ENCODE measurements at places on chromosomes 7 and 10. TPM values are rescaled to one million over a fixed set of nuclear protein-coding genes. Genes with fewer than 3 reads are reported as not detected.

Gene ATP5MK
- total RNA-seq = 321 TPM

Gene TMEM225B
- total RNA-seq = not detected

Gene GRID2IP
- total RNA-seq = not detected

Gene ACADSB
- total RNA-seq = 12.1 TPM

Gene TRIM74
- not detected for total RNA-seq

Gene POM121L12
- not detected for total RNA-seq

Gene ADO
- 23.8 TPM for total RNA-seq

Gene SLC39A12
- 0.12 TPM for total RNA-seq

Gene LIPF
- total RNA-seq = not detected

Gene SKIDA1
- total RNA-seq = 3.4 TPM

Gene OPN1SW
- not detected for total RNA-seq

Gene SH2D4B
- total RNA-seq = not detected

Gene DLX6
- 0.12 TPM for total RNA-seq

Gene PNLIPRP1
- total RNA-seq = not detected

Gene NCF1
- total RNA-seq = 1.9 TPM

DNA sequence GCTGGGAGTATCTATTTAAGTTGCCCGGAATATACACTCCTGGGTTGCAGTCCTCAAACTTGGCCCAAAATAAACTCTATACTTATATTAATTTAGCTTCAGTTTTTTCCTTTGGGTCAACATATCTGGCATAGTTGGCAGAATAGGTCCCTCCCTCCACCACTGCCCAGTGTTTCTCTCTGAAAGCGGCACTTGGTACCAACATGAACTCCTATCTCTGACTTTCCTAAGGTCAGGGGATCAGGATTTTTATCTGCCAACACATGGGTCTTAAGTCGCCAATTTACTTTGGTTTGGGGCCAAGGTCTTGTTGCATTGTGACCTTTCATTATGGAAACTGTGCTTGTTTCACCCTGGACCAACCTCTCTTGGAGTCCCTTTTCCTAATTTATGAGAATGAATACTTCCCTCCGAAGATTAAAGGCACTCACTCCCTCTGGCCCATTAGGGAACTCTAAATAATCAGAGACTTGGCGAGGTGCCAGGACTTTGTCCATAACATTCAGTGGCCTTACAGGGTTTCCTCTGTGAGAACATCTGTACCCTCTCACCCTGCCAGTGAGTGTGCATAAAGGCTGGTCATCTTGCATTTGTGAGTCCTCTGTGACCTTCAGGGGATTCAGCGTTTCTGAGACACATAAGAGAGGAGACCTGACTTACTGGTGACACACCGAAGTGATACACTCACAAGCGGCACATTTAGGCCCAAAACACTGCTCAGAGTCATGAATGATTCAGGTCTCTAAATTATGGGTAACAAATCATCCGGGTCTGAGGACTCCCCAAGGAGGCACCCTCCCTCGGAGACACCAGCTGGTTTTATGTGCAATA is 19.7 kb upstream of the FKBP9 start:
- ATAC-seq = no peak

- no peak for ATAC-seq
These were observed 13.8 kb upstream of the GPR146 start for GRCh38 chr7:1030444-1031070.

- no peak for ATAC-seq
These were observed 52.9 kb downstream of the CYP2C9 start for GRCh38 chr10:94991243-94991888.

- no peak for ATAC-seq
These were observed 50.1 kb downstream of the HK1 start for GRCh38 chr10:69328380-69328735.

DNA sequence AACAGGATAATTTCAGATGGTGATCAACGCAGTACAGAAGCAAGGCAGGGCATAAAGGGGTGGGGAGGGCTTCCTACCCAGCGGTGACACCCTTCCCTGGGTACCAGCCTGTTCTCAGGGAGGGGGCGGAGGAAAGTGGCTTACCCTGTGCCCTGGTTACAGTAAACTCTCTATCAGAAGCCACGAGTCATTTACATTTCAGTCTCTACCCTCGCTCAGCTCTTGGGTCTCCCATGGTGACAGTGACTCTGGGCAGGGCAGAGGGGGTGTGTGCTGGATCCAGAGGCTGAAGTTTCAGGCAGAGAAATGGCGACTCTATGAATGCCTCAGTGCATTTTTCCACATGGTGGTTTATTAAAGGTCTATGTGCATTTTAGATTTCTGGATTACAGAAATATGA is 107.0 kb downstream of the ADARB2 start:
- no peak for ATAC-seq

DNA sequence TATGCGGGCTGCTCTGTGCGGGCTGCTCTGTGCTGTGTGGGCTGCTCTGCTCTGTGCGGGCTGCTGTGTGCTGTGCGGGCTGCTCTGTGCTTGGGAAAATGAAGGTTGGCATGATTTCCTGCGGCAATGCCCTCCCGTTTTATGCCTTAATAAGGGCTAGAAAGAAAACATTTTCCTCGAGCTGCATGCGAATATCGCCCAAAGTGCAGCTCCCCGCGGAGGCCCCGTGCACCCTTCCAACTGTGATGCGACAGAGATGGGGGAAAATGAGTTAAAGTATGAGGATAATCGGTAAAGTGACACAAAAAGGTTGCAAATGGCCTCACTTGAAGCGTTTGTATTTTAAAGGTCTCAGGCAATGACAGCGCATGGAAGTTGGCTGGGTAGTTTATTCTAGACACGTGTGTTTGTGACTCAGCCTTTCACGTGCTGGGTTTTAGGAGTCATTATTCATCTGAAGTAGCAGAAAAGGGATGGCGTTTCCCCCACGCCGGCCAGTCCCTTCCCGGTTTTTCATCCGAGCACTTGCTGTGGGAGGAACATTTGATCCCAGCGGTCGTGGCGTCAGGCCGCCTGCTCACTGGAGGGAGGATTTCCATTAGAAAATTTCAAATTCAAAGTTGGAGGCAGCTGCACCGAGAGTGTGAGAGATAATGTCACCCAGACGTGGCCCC is 220.7 kb downstream of the ADARB2 start:
- ATAC-seq = no peak

DNA sequence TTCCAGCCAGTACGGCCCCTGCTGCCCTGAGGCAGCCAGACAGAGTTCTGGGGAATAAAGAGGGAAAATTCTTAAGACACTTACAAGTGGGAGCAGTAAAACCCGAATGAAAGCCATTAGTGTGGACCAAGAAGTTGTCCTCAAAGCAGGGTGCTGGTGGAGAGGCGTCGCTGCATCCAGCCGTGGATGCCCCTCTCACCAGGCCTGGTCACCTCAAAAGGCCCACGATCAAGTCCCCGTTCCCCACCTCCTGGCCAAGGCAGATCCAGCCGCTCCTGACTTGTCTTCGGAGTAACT is 656 bp downstream of the VSTM4 start:
- ATAC-seq = no peak

DNA sequence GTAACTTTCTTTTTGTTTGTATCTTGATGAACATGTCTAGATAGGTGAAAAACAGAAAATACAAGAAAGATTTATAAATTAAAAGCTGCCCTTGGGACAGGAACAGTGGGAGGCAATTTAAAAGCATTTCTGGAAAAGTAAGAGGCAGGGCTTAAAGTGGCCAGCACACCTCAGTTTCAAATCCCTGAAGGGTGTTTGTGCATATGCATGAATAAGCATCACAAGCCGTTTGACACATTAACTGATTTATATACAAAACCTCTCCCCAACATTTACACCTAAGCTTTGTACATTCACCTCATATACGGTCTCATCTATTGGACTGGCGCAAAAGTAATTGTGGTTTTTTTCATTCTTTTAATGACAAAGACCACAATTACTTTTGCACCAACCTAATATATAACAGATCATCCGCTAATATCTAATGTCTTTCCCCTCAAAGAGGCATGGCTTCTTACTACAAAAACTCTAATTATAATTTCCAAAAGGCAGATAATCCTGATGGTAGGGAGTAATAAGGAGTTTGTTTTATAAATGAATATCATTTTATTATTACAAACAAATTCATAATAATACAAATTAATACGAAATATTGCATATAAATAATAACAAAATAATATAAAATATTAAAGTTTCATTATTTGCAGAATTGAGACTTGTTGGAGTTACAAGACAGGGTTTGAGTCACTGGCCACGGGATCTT is 48.3 kb downstream of the LRGUK start:
- no peak for ATAC-seq

- ATAC-seq = peak; percentile 43
These were observed 138.5 kb downstream of the PLXNA4 start for GRCh38 chr7:132437730-132438129.

DNA sequence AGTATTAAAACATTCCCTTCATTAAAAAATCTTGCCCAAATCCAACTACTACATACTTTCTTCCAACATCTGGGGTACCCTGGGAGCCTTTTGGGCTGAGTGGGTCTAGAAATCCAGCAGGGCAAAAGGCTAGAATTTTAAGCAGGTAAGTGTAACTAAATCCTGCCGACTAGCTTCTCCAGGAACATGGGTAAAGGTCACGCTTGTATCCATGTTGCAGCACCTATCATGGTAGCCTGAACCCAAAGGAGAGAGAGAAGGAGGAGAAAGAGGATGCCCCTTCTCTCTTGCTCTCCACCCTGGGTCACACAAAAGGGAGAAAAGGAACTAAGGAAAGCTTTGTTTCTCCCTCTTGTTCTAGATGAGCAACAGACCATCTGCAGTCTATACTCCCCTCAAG is 53.3 kb downstream of the ZNF680 start:
- no peak for ATAC-seq

DNA sequence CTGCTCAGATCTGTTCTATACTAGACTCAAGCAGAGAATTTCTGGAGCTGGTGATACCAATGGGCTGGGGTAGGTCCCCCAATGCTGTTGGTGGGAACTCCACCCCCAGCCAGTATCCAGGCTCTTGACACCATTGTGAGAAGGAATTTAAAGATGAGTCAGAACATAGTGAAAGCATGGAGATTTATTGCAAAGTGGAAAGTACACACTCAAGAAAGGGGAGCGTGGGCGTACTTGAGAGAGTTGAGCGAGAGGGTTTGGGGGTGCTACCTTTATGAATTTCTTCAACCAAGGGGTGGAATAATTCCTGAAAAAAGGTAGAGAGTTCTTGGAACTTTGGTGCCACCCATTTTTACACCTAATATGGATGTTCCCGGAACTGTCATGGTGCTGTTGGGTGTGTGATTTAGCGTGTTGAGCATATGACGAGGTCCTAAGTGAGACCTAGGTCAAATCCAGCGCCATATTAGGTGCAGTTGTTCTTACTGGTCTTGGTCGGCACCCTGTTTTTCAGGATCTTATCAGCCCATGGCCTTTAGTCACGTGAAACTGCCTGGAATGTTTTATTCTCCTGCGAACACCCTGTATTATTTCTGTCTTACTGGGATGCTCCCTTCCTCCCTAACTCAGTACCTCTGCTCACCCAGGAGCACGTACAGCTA is 122.0 kb upstream of the AHR start:
- no peak for ATAC-seq

DNA sequence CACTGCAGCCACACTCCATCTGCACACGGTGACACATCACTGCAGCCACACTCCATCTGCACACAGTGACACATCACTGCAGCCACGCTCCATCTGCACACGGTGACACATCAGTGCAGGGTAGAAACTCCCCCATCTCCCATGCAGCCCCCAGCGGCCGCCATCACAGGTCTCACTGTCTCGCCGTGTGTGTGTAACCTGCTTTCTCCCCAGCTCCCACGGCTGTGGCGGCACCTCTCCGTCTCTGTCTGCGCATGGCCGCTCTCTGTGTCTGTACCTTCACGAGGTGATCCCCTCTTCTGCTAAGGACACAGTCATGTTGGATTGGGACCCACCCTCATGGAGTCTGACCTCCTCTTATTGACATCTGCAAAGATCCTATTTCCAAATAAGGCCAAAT is 527.4 kb downstream of the PTPRN2 start:
- no peak for ATAC-seq

GRCh38 chr7:139692723-139693122 is 85.1 kb downstream of the HIPK2 start:
- no peak for ATAC-seq

DNA sequence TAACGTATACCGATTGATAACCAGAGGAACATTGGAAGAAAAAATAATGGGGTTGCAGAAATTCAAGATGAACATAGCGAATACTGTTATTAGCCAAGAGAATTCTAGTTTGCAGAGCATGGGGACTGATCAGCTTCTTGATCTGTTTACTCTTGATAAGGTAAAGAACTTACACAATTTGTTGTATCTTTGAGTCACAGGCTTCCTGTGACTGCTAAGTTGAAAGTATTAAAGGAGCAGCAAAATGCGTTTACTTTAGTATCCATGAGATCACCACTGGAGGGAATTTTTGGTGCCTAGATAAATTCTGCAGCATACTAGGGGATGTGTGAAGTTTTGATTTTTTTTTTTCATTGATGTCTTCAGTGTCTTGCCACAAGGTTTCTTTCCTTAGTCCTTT is 103.6 kb downstream of the BTAF1 start:
- ATAC-seq = no peak

DNA sequence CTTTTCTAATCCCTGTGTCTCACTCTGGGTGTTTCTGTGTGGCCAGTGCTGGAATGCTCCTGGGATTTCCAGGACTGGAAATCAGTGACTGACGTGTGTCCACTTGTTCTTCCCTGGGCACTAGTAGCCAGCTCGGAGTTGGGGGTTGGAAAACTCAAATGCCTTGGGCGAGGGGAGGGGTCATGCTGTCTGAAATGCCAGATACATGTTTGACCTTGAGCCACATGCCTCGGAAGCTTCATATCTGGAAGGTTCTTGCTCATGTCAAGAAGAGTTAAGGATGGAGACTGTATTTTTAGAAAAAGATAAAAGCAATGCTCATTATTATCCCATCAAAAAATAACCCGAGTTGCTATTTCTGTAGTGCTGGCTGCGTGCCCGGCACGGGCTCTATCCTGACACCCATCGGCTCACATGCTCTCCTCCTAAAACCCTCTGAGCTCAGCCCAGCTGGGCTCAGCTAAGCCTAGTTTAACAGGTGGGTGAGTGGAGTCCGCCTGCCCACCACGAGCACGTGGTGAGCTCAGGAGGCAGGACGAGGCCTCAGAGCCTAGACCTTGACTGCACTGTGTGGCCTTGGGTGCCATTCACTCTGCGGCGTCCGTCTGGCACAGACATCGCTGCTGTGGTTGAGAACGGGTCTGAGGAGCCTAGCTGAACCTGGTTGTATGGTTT is 6.4 kb downstream of the DPYSL4 start:
- ATAC-seq = no peak

DNA sequence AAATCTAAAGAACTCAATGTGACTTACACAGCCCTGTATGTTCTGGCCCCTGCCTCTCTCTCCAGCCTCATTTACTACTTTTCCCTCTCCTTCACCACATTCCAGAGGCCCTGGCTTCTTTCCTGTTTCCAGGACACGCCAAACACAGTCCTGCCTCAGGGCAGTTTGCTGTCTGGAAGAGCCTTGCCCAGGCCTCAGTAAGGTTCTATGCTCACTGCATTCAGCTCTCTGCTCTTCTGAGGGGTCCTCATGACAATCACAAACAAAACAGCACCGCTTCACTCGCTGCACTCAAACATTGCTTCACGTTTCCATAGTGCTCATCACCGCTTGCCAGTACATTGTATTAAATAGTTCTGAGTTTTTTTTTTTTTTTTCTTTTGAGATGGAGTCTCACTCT is 35.1 kb upstream of the GARS1 start:
- ATAC-seq = no peak
